ENCODE measurements at places on chromosomes 11 and 22. TPM values are rescaled to one million over a fixed set of nuclear protein-coding genes. Genes with fewer than 3 reads are reported as not detected.

Gene C22orf23
- polyA plus RNA-seq, result 0.82 TPM

Gene KIRREL3
- polyA plus RNA-seq, result not detected

Gene ZP1
- not detected for polyA plus RNA-seq

Gene OR52A1
- polyA plus RNA-seq, result not detected

Gene TBX10
- not detected for polyA plus RNA-seq
